ENCODE measurements at places on chromosomes 12 and 14. TPM values are rescaled to one million over a fixed set of nuclear protein-coding genes. Genes with fewer than 3 reads are reported as not detected.

IRAK3 gene
- total RNA-seq, result 5.2 TPM

CCDC85C gene
- total RNA-seq, result 19.9 TPM

LIN52 gene
- 4.1 TPM for total RNA-seq

POU6F1 gene
- 9.4 TPM for total RNA-seq

DYNLL1 gene
- 36.0 TPM for total RNA-seq

MIP gene
- not detected for total RNA-seq

C14orf180 gene
- 0.23 TPM for total RNA-seq

NKX2-1 gene
- not detected for total RNA-seq

KLHL33 gene
- 4.6 TPM for total RNA-seq

OVCH1 gene
- total RNA-seq, result 0.10 TPM
